ENCODE measurements at places on chromosomes 13 and 19. TPM values are rescaled to one million over a fixed set of nuclear protein-coding genes. Genes with fewer than 3 reads are reported as not detected.

PARP4 gene
- total RNA-seq = 76.0 TPM

ACER1 gene
- total RNA-seq = not detected

CD70 gene
- total RNA-seq = 2.1 TPM

PSG11 gene
- total RNA-seq = not detected

APLP1 gene
- total RNA-seq = 41.2 TPM

ARL11 gene
- total RNA-seq = not detected

All from HCT116 (cell line).